ENCODE measurements at places on chromosomes 2 and 18.

DNA sequence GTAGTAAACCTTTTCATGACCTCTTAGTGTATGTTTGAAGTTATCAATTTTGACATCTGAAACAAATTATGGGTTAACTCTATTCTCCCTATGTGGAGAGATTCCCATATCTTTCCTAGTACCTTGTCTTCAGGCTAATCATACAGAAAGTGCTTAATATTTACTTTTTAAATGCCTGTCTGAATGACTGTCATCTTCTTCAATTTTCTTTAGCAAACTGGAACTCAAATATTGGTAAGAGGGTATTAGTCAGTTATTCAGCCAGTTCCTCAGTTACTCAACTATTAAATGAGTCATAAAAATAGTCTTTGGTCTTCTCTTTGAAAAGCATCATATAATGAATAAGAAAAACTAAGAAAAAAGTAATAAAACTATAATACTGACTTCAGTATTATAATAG lies 1038.0 kb upstream of the PIK3C3 start:
- DNase-seq, result no peak

GRCh38 chr2:30216157-30216556 lies 15.2 kb upstream of the LBH start:
- no peak for DNase-seq

- no peak for DNase-seq
Observed at GRCh38 chr18:38023871-38024270, 458.3 kb upstream of the CELF4 start.

DNA sequence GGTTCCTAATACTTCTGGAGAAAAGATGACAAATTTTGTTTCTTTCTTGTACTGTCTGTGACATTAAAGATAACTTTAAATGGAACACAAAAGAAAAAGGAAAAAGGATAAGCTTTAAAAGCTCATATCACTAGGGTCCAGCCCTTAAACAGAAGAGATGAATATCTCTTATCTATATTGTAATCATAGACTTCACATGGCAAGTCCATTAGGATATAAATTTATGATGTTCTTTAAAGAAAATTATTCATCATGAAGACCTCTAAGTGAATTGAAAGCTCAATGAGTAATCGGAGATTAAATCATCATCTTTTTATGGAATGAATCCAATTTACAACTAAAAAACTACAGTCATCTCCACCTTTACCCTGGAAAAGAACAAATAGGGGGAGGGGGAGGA lies 111.6 kb upstream of the SATB2 start:
- DNase-seq, result no peak

DNA sequence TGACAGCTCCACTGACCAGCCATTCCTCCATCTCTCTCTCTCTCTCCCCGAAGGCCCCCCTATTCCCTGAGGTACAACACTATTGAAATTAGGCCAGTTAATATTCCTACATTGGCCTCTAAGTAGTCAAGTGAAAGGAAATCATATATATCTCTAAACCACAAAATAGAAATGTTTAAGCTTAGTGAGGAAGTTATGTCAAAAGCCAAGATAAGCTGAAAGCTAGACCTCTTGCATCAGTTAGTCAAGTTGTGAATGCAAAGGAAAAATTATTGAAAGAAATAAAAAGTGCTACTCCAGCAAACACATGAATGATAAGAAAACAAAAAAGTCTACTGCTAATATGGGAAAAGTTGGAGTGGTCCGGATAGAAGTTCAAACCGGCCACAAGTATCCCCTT lies 301.3 kb upstream of the RBMS1 start:
- DNase-seq, result no peak

- no peak for DNase-seq
Observed at GRCh38 chr2:231186325-231186724, 12.1 kb upstream of the ARMC9 start.

DNA sequence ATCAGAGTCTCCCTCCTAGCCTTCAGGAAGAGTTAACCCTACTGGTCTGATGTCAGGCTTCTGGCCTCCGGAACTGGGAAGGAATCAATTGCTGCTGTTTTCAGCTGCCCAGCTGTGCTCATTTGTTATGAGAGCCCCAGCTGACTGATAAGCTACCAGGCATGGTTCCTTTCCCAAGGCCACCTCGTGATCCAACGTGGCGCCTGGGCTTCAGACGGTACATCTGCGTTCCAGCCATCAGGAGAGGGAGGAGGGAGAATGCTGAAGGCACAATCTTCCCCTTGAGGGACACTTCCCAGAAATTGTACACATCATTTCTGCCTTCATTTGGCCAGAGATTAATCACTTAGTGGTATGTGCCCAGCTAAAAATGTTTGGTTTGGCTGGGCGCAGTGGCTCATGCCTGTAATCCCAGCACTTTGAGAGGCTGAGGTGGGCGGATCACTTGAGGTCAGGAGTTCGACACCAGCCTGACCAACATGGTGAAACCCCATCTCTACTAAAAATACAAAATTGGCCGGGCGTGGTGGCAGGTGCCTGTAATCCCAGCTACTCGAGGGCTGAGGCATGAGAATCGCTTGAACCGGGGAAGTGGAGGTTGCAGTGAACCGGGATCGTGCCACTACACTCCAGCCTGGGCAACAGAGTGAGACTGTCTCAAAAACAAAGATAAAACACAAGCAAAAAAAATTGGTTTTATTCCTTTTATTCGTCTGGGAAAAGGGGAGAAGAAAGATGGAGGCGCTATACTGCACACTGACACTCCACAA lies 10.5 kb upstream of the ARMC9 start:
- DNase-seq, result no peak

DNA sequence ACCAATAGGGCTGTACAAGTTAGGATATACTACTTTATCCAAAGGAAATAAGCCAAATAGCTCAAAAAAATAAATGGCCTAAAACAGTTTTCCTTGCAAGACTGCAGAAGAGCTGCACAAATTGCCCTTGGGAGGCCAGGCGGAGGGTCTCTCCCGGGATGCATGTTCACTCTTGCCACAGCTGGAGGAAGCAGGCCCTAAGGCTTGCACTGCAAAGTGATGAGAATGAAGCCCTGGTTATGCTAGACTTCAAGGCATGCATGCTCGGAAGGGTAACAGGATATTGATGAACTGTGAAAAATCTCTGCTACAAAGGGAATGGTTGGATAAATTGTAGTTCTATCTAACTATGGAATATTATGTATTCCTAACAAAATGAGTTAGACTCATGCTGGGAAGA lies 27.5 kb upstream of the LDLRAD4 start:
- no peak for DNase-seq

GRCh38 chr2:223042704-223043118 lies 9.3 kb upstream of the KCNE4 start:
- DNase-seq, result no peak

DNA sequence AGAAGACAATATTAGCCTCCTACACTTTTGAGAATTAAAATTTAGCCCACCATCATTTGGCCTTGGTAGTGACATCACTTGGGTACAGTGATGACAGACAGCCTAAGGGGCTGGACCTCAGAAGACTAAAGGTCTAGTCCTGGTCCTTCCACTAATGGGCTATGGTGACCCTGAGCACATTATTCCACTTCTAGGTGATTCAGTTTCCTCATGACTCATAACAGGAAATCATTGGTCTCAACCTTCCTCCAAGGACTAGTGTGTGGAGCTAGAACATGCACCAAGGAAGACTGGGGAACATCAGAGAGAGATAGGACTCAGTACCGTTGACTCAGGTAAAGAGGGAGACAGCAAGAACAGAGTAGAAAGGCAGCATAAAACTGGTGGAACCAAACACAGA lies 64.0 kb downstream of the TFCP2L1 start:
- DNase-seq, result no peak

DNA sequence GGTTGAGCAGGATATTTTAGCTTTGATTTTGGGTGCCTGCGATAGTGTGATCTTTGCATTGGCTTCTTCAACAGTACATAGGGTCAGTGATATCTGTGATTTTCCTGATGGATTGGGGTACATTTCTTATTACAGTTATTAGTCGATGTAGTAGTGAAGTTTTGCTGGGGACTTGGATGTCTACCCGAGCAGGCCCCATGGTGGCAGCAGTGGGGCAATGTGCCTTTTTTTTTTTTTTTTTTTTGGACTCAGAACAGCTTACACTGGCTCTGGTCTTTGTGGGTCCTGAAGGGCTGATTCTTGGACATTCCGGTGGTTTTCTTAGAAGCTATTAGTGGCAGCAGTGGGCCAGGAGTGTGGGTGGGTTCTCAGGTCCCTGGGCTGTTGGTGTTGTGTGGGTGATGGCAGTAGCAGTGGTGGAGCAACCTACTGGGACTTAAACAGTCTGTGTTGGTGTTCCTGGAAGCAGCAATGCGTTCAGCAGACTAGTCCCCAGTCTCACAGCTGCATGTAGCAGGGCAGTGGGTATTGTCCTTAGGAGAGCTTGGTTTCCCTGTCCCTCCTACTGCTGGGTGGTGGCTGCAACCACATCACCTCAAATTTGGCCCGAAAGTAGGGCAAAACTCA lies 53.7 kb upstream of the SLC4A10 start:
- no peak for DNase-seq
